ENCODE measurements at places on chromosomes 2 and 18.

GRCh38 chr2:181311837-181312236 is 145.3 kb upstream of the ITGA4 start:
- DNase-seq, result no peak

DNA sequence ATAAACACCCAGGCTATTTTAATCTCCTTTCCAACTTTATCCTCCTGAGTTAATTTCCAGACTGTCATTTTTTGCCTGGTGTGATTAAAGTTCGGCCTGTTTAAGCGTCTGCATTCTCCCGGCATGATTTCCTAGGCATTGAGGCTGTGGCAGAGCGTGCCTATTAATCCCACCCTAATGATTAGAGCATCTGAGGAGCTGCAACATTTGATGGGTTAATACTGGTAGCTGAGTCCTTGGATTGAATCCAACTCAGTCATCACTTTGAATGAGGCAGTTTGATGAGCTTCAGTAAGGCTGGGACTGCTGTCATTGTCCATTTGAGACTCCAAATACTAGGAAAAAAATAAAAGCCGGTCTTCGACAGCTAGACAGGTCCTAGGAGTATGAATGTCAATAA is 882.5 kb downstream of the SLC4A3 start:
- DNase-seq, result no peak

GRCh38 chr2:232300894-232301387 is 77.6 kb upstream of the ALPP start:
- no peak for DNase-seq

- DNase-seq, result no peak
Measured at GRCh38 chr18:61203151-61203550, 130.1 kb upstream of the CDH20 start.

GRCh38 chr2:191907545-191907944 is 60.7 kb upstream of the CAVIN2 start:
- no peak for DNase-seq

DNA sequence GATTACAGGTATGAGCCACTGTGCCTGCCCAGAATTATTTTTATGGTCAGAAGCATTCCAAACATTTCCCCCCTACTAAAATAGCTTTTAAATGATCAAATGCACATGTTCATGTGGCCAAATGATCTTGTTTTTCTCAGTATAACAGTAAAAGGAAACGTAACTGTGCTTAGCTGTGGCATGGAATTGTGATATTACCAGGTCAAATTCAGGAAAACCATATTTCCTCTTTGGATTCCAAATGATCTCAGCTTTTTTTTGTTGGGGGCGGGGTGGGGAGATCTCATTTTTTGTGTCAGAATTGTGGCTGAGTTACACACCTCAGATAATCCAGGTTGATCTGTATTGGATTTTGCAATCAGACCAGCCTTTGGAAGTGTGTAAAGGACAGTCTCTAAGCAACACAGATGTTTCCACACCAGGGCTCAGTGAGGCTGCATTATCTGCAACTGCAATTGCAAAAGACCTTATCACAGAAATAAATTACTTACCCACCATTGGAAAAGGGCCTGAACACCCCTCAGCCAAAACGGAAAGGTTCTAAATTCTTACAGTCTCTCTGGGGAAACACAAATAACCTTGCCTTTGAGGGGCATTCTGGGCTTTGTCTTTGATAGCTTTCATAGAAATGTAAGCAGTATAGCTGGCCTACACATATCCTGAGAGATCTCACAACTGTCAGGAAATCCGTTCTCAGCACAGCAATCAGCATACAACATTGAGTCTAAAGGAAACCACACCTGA is 8.4 kb downstream of the CASP10 start:
- DNase-seq, result no peak

- DNase-seq, result no peak
Measured at GRCh38 chr2:50749216-50749615, 282.7 kb downstream of the NRXN1 start.

- DNase-seq, result no peak
Measured at GRCh38 chr2:214816008-214816533, 6.6 kb upstream of the BARD1 start.
